ENCODE measurements at places on chromosomes 2 and 18. TPM values are rescaled to one million over a fixed set of nuclear protein-coding genes. Genes with fewer than 3 reads are reported as not detected.

GRCh38 chr2:233839447-233839820, 14.9 kb downstream of the HJURP start:
- DNase-seq = no peak

- DNase-seq = no peak
Observed at GRCh38 chr2:65128297-65129190, 1.4 kb downstream of the RAB1A start.

DNA sequence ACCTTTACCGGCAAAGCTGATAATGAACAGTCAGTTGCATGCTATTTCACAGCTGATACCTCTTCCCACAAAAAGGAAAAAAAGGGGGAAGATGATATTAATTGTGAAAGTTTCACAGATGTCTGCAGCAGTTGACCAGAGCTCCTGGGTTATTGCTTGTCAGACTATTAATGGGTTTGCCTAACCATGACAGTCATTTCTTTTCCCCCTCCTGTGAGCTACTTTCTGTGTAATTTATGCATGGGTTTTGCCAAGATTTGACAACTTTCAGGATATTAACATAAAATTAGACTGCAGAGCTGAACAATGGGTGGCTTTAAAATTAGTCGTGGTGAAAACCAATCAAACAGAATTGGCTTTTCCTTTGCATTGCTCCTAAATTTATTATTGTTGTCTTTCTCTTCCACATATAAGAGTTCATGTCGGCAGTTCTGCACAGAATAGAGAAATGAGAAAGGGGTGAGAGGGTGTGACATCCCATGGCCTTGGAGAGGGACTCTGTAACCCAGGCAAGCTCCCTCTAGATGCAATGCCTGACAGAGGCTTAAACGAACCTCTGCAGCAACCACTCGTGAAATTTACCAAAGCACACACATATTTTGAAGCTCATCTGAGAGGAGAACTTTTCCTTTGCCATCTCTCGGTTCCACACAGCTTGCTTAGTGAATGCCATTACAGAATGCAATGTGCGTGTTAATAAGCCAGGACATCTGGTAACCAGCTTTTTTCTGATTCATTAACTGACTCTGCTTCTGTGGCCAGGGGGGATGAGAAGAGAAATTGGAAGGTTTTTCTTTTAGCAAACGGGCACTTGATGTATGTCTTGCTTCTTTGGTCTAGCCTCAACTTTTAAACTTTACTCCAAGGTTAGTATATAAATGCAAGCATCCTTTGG, 82.2 kb upstream of the ITGA4 start:
- DNase-seq = no peak

GRCh38 chr2:43569921-43570320, 25.9 kb downstream of the THADA start:
- no peak for DNase-seq

- no peak for DNase-seq
Observed at GRCh38 chr18:75154259-75154658, 54.7 kb downstream of the PTGR3 start.

- DNase-seq = no peak
Observed at GRCh38 chr2:8170552-8171327, 511.1 kb upstream of the ID2 start.

Gene BARD1
- 11.0 TPM for polyA plus RNA-seq

GRCh38 chr2:16784652-16785051, 119.0 kb upstream of the CYRIA start:
- DNase-seq = no peak

DNA sequence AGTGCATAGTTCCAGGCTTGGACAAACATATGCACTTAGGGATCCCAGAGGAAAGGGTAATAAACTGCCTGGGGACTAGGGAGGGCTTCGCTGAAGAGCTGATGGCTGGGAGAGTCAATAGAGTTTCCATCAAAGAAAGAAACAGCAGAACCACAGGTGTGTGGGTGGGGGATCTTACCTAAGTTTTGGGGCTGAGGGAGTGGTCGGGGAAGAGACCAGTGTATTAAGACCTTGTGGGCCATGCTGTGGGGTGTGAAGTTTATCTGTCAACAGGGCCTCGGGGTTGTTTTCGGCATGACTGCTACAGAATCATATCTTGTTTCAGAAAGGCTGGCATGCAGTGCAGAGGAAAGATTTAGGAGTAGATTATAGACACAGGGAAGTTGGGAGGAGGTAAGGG, 31.2 kb upstream of the GTF2A1L start:
- DNase-seq = no peak

Gene PPIL3
- 39.6 TPM for polyA plus RNA-seq

DNA sequence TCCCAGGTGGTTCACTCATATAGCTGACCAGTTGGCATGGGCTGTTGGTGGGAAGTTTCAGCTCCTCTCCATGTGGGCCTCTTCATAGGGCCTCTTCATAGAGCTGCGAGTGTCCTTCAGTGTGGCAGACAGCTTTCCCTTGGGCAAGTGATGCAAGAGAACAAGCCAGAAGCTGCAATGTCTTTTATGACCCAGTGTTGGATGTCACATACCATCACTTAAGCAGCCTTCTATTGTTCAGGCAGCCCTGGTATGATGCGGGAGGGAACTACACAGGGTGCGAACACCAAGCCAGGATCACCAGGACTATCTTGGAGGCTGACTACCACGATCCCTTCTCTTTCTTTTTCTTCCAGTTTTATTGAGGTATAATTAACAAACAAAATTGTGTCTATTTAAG, 126.5 kb upstream of the ITGA6 start:
- DNase-seq = no peak
